ENCODE measurements at places on chromosomes 7 and 10.
A peak's percentile ranks its signal among the peaks of the same experiment; 100 is the strongest.

GRCh38 chr10:5589011-5589660, 64.4 kb downstream of the CALML3 start:
- no peak for DNase-seq

DNA sequence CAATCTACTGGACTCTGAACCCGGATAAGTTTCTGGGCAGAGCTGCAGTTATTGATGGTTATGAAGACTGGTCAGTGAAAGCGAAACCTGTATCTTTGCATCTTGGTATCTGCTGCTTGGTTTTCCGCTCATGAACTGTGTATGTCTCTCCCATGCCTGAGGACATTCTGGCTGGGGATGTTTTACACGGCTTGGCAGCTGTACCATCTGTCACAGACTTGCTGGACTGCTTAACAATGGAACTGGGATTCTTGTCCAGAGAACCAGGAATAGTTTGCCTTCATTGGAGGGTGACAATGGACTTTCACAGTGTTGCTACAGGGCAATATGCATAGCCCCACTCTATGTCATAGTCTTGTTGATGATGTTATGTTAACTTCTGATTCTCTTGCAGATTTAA, 119.9 kb upstream of the TMEM106B start:
- DNase-seq = no peak

- no peak for DNase-seq
Measured at GRCh38 chr10:75880031-75880775, 448.8 kb downstream of the LRMDA start.

DNA sequence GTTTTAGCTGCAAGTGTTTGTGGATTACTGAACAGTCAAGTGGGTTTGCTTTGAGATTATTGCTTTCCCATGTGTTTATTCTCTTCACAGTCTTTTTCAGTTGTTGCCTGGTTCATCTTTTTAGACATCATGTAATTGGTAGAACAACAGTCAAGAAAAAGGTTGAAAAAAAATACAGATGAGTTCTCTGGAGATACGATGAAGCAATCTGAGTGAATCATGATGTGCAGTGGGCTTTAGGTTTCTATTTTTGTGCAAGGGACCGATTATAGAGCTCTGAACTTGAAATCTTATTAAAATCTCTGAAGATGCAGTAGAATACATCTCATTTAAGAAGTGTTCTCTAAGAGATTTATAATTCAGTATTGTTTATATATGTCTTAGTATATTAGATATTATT, 145.7 kb downstream of the SDK1 start:
- DNase-seq = no peak

GRCh38 chr10:102776779-102777456, 33.2 kb downstream of the WBP1L start:
- DNase-seq = peak; percentile 98

DNA sequence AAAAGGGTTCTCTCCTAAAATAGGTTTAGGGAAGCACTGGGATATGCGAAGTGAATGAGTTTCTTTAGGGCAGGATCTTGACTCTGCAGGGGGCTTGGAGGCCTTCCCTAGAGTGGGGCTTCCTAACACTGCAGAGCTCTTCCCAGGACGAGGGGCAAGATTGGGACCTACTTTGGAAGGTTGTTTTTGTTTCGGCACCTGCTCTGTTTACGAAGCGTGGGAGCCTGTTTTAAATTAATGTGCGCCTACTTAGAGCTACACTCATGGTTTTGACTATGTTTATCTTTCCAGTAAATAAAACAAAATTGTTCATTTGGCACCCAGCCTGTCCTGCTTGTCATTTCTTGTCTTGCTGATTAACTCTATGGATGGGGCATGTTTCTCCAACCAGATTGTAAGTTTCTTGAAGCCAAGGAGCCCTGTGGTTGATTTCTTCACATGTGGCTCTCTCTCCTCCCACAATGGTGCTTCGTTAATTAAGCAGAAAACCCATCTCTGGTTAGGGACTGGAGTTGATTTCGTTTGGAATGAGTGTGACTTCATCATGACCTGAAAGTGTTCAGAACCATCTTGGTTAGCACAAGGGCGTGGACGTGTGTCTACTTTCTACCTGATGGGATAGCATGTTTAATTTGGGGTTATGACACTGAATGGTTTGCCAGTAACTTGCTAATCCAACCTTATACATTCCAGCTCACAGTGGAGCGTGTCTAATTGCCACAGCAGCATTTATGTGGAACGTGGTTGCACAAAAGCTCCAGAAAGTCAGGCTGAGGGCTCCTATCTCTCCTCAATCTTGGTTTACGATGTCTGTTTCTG, 98.1 kb downstream of the TCF7L2 start:
- no peak for DNase-seq

GRCh38 chr10:34017281-34017680, 682.8 kb upstream of the NRP1 start:
- DNase-seq = peak; percentile 7

DNA sequence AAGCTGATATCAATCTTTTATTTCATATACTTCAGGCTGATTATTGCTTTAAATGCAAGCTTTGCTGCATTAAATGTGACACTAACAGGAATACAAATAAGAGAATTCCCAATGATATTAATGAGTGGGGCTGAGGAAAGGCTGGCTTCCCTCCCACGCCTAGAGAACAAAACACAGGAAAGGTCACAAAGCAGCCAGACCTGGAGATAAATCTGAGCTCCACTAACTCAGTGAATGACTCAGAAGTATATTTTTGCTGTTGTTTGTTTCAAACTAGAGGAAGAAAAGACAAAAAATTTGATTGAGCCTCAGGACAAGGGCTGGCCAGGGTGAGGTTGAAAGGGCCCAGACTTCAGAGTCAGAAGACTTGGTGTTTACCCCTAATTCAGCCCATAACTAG, 88.1 kb downstream of the XPNPEP1 start:
- no peak for DNase-seq

DNA sequence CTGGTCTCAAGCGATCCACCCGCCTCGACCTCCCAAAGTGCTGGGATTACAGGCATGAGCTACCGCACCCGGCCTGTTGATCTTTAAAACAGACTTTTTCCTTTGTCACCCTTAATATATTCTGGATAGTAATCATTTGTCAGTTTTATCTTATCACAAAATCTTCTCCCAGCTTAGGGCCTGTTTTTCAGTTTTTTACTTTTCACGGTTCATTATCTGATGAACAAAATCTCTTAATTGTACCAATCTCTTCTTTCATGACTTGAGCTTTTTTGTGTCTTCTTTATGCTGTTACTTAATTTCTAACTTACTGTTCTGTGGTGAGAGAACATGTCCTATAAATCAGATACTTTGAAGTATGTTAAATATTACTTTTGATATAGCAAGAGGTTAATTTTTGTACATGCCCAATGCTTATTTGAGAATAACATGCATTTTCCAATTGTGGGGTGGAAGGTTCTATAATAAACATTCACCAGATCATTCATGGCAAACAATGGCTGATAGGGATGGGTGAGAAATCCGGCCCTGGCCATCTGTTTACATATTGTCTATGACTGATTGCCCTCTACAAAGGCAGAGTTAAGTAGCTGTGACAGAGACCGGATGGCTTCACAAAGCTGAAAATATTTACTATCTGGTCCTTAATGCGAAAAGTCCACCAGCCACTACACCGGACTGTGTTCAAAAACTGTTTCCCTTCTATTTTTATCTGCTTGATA, 5.3 kb downstream of the PAPOLB start:
- DNase-seq = no peak

DNA sequence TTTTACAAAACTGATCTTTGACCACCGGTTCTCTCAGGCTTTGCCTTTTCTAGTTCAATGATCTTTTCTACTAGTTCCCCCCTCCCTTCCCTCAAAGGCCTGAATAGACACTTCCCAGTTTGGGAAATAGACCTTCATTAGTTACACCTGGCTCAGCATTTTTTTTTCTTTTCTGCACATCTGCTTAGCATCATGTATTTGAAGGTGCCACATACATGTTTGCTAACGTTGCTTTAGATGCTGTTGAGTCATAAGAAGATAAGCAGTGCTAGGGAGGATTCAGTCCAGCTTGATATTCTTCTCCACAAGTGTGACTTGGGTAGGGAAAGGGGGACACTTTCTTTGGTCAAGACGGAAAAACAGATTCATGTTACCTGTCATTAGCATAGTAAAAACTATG, 78.3 kb downstream of the BICC1 start:
- no peak for DNase-seq

DNA sequence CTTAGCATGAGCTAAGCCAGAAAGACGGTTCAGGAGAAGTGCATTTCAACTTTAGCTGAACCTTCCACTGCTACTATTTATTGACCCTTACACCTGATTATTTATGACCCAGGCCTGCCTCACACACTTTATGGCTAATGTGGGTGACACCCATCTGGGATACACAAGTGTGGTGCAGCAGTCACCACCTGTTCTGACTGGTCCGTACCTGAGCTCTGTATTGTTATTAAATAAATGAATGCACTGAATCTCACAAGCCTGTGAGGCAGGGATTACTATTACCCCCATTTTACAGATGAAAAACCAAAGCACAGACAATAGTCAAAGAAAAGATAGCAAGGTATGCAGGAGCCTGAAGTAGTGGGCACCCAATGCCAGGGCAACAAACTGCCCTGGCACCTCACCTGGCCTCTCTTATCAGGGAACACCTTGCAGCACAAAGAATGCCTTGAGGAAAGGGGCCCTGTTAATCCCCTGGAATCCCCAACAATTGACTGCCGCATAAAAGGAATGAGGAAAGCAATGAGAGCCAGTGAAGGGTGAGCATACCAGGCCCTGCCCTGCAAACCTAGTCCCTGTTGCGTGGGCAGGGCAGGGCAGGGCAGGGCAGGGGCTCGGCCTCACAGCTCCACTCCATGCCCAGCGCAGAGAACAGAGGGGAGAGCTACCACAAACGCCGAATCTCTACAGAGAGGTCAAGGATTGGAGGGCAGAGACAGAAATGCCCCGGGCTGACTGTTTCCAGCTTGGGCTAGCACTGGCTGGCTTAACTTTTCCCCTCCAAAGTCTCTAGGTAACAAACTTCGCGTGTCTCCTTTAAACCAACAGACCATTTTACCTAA, 1.3 kb downstream of the ANXA11 start:
- DNase-seq = no peak

GRCh38 chr7:33093266-33093665, 15.9 kb downstream of the RP9 start:
- no peak for DNase-seq

GRCh38 chr7:531777-532176, 12.1 kb upstream of the PDGFA start:
- DNase-seq = no peak

GRCh38 chr10:61257956-61258496, 195.2 kb downstream of the TMEM26 start:
- DNase-seq = no peak

GRCh38 chr7:106840342-106840741, 24.7 kb upstream of the PIK3CG start:
- DNase-seq = no peak

GRCh38 chr7:31133497-31133896, 81.4 kb downstream of the ADCYAP1R1 start:
- DNase-seq = no peak

- DNase-seq = no peak
Measured at GRCh38 chr7:108014215-108014614, 11.3 kb upstream of the LAMB1 start.

DNA sequence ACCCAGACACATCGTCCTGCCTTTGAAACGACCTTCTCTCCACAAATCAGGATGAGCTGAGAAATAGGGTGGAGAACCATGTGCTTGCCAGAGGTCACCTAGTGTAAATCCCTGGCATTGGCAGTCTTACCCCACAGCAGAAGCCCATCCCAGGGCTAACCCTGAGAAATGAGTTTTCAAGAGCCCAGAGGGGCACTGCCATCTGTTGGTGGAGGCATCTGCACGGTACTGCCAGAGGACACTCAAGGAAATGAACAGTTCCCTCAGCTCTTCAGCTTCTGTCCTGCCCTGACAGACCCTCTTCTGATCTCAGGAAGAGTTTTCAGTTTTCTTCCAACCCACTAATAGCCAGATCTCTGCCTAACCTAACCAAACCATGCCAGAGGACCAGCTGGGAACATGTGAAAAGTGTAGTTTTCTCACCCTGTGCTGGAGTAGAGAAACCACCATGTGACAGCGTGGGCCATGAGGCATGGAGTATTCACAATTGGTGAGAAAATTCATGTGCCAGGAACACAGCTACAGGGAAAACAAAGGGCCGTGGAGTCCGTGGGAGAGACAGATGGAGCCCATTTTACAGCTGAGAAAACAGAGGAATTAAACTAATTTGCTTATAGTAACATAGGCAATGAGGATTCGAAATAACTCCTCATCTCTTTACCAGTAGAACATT, 37.7 kb upstream of the ITPRID1 start:
- no peak for DNase-seq

- no peak for DNase-seq
Measured at GRCh38 chr7:45193828-45194227, 36.2 kb downstream of the RAMP3 start.

GRCh38 chr10:103915796-103916195, 2.2 kb downstream of the STN1 start:
- no peak for DNase-seq

DNA sequence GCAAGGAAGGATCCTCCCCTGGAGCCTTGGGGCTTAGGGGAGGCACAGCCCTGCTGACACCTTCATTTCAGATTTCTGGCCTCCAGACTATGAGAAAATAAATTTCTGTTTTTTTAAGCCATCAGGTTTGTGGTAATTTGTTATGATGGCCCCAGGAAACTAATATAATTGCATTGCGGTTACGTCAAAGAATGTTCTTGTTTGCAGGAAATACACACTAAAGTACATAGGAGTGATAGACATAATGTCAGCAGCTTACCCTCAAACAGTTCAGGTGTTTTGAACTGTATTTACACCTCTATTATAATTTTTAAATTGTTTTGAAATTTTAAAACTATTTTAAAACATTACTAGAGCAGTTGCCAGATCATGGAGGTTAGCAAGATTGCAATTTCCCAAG, 12.6 kb upstream of the FHIP2A start:
- no peak for DNase-seq

DNA sequence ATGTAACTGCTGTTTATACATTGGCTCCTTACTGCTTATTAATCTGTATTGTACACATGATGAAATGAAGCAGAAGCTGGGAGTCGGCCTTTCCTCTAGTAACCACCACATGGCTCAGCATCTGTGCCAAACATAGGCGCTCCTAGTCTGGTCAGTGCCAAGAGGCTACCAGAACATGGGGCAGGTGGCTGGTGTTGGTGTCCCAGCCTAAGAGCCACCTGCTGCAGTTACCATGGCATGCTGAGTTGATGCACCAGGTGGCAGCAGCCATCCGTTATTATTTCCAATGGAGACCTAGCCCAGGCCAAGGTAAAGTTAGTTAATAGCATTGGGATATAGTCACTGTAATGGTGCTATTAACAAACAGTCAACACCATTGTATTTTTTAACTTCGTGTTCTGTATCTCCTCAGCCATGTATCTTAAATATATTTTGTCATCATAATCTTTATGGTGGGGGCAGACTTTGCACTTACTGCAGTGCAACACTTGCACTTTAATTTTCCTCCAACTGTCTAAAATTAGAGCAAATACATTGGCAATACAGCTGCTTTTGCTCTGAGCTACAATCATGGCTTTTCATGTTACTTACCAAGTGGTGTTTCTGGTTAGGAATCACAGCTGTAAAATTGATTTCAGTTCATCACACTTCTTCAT, 33.1 kb downstream of the HBP1 start:
- DNase-seq = peak; percentile 4

GRCh38 chr7:117946151-117946633, 73.0 kb upstream of the CTTNBP2 start:
- DNase-seq = no peak

GRCh38 chr10:95260397-95260881, 30.4 kb downstream of the PDLIM1 start:
- no peak for DNase-seq
